ENCODE measurements at places on chromosomes 11 and 22. TPM values are rescaled to one million over a fixed set of nuclear protein-coding genes. Genes with fewer than 3 reads are reported as not detected.

The PPME1 gene
- total RNA-seq: 114 TPM

The BACE1 gene
- total RNA-seq: 11.0 TPM

The UBASH3B gene
- 22.0 TPM for total RNA-seq

DNA sequence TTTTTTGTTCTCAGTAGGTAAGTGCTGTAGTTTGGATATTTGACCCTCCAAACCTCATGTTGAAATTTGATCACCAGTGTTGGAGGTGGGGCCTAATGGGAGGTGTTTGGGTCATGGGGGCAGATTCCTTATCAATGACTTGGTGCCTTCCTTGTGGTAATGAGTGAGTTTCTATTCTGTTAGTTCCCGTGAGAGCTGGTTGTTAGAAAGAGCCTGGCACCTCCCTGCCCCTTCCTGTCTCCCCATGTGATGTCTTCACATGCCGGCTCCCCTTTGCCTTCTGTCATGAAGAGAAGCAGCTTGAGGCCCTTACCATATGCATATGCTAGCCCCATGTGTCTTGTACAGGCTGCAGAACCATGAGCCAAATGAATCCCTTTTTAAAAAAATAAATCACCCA lies 138.3 kb downstream of the TMEM135 start:
- no peak for DNase-seq

The CCDC116 gene
- total RNA-seq: not detected

GRCh38 chr11:86380295-86381059 lies 5.8 kb downstream of the CCDC81 start:
- DNase-seq: no peak

GRCh38 chr22:22021162-22021750 lies 38.7 kb upstream of the TOP3B start:
- DNase-seq: no peak

DNA sequence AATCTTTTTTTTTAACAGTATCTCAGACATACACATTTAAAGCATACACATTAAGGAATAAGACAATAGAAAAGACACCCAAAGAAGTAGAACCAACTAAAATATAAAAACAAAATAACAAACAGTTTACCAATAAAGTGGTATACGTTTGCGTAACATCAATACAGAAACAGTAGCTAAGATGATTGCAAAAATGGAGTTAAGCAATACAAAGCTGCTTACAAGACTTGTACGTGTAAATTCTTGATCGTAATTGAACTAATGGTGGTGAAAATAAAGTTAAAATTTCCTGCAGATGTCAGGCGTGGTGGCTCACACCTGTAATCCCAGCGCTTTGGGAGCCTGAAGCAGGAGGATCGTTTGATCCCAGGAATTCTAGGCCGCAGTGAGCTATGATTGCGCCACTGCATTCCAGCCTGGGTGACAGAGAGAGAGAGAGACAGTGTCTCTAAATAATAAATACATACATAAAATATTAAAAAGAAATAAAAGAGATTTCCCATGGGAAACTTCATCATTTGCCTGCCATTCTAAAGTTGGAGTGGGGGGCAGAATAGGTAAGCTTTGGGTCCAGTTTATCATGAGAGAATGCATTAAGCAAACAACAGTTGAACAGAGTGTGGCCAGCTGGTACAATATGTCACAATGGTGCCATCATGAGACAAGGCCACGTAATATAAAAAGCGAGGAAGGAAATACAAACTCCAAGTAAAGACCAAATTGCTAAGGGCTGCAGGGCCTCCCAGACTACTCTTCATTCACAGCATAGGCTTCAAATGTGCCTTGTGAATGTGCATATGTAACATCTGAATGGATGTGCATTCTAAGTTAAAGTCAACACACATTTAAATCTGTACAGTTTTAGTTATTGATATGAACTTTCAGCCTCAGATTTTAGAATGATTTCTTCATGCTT lies 38.9 kb upstream of the EED start:
- DNase-seq: peak; percentile 52

- DNase-seq: no peak
Measured at GRCh38 chr22:27617214-27617881, 184.2 kb downstream of the MN1 start.

DNA sequence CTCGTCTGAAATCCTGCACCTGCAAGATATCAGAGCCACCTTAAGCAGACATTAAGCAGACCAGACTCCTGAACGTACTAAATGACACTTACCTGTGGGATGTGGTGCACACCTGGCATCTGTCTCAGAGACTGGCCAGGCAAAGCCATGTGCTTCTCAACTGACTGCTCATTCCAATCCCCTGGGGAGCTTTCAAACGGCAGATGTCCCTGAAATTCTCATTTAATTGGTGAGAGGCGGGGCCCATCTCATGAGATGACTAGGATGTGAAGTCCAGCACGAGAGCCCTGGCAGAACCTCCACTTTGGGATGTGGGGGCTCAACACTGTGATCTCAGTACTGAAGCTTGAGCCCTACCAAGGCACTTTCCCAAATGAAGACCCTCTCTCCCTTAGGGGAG lies 84.9 kb upstream of the HMGXB4 start:
- DNase-seq: no peak

The P4HA3 gene
- total RNA-seq: not detected

DNA sequence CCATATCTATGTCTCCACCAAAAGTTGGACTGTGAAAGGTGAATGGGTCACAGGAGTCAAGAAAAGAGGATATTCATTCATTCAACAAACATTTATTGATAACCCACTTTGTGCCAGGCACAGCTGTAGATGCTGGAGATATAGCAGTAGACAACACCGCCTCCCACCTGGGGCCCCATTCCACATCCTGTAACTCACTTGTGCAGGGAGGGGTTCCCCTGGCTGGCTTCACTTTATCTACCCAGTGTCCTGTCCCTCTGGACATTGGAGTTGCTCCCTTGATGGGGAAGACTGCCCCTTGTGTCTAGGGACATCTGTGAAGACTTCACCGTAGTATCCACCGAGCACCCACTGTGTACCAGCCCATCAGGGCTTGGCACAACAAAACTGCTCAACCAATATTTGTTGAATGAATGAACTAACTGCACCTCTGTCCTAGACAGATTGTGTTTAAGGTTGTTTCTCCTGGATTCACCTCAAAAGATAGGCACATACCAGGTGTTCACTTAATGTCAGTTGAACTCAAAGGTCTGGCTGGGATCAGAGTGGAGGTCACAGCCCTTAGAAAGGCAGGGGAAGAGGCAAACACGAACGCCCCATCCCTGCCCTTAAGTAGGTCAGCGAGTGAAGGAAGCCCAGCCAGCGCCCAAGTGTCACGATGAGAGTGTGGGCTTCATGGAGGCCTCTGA lies 1.4 kb upstream of the OVOL1 start:
- no peak for DNase-seq

DNA sequence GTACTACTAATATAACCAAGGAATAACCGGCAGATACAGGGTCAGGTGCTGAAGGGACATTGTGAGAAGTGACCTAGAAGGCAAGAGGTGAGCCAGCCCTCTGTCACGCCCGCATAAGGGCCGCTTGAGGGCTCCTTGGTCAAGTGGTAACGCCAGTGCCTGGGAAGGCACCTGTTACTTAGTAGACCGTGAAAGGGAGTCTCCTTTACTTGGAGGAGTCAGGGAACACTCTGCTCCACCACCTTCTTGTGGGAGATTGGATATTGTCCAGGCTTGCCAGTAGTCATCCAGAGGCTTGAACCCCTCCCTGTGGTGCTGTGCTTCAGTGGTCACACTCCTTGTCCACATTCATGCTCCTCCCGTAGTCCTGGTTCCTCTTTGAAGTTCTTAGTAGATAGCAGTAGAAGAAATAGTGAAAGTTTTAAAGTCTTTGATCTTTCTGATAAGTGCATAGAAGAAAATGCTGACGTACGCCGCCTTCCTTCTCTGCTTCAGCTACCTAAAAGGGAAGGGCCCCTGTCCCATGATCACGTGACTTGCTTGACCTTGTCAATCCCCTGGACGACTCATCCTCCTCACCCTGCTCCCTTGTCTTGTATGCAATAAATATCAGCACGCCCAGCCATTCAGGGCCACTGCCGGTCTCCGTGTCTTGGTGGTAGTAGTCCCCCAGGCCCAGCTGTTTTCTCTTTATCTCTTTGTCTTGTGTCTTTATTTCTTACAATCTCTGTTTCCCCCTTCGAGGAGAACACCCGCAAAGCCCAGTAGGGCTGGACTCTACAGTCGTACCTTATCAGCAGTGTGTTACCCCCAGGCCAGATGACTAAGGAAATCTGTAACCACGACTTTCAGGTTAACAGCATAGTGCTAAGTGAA lies 6.1 kb downstream of the NUP50 start:
- DNase-seq: peak; percentile 82
